Sigmoid colon (tissue), 7 donors: ENCODE measurements at places on chromosomes 2 and 18.
A peak's percentile ranks its signal among the peaks of the same experiment; 100 is the strongest.

DNA sequence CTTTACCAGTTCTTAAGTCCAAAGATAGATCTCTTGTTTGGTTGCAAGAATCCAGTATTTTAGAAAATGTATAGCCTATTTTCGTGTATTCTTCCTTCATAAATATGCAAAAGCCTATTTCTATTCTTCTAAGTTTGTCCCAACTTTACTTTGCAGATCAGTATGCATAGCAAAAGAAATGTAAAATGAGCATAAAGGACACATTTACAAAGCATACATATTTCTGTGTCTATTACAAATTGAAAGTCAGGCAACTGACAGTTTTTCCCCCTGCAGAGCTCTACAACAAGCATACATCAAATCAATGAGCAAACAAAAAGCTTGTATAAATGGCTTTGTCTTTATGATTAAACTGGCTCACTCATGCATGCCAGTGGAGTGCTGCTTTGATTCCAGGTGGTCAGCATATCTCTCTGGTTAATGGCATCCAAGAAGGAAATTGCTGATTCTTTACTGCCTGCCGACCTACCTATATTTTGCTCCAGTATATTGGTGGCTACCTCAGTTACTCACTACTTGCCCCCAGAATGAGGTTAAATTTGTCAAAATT lies 10.0 kb upstream of the VPS54 start:
- H3K36me3 ChIP-seq, result no peaks in the 10 kb centered on the region
- no peaks in the 10 kb centered on the region for H3K27me3 ChIP-seq
- H3K4me3 ChIP-seq, result no peak overlapping the region
- DNase-seq, result no peak

DNA sequence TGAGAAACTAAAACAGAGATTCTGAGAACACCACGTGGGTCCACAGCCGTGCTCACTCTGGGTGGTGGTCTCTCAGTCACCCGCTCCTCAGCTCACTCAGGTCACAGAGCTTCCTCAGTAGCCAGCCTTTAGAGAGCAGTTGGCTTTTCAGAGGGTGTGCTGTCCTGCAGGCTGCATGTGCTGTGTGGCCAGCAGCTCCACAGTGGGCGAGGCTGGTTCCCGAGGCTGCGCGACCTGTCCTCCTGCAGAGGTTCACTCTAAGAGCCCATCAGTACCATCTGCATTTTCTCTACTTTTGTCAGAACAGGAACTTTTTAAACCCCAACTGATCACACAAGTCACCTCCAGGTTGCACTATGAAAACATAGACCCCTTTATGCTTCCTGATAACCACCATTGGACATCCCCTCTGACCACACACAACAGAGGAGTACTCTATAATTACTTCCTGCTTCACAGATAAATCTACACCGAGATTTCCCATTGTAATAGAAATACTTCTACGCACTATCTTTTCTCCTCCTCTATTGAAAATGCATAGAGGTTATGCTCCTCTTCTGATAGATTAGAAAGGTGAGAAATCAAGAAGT lies 93.1 kb downstream of the GYPC start:
- H3K36me3 ChIP-seq, result no peaks in the 10 kb centered on the region
- H3K27me3 ChIP-seq, result no peaks in the 10 kb centered on the region
- no peaks in the 10 kb centered on the region for H3K4me1 ChIP-seq
- H3K27ac ChIP-seq, result no peak overlapping the region
- H3K4me3 ChIP-seq, result no peak overlapping the region

DNA sequence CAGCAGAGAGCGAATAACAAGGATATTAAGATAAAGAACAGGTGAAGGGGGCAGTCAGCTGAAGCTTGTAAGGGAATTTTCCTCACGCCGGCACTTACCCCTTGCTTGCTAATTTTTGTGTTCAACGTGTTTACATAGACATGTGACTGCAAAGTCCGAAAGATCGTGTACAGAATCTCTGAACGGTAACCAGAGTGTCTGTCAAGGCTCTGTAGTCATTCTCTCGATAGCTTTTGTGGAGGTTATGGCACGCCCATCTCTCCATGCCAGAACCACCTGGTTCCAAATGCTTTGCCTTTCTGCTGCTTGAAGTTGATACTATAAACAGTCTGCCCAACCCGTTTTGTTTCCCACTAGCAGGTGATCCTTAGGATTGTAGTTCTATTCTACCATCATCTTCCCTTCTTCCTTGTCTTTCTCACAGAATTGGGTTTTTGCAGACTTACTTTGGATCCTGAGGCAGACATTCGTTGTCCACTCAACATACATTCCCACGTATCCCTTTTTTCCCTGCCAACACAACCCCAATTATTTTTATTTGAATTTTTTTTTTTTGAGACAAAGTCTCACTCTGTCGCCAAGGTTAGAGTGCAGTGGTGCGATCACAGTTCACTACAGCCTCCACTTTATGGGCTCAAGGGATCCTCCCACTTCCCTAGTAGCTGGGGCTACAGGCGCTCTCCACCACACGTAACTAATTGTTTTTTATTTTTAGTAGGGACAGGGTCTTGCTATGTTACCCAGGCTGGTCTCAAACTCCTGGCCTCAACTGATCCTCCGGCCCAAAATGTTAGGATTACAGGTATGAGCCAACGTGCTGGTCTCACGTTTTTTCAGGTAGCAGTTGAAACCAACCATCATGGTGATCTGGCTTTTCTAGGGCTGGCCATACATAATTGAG lies 1.3 kb upstream of the USP34 start:
- H3K36me3 ChIP-seq, result no peaks in the 10 kb centered on the region
- H3K4me3 ChIP-seq, result peak overlapping the region; percentile 79
- peak overlapping the region; percentile 97 for H3K27ac ChIP-seq
- no peaks in the 10 kb centered on the region for H3K27me3 ChIP-seq
- no peak for DNase-seq
- no peaks in the 10 kb centered on the region for H3K4me1 ChIP-seq

GRCh38 chr2:156401861-156402260 lies 34.3 kb upstream of the GPD2 start:
- H3K4me3 ChIP-seq, result no peak overlapping the region
- no peak for DNase-seq
- H3K4me1 ChIP-seq, result peaks cover 6% of the 10 kb centered on the region

GRCh38 chr2:67544286-67544685 lies 147.2 kb downstream of the ETAA1 start:
- H3K4me1 ChIP-seq, result no peaks in the 10 kb centered on the region
- DNase-seq, result no peak
- H3K27me3 ChIP-seq, result no peaks in the 10 kb centered on the region
- no peak overlapping the region for H3K4me3 ChIP-seq

DNA sequence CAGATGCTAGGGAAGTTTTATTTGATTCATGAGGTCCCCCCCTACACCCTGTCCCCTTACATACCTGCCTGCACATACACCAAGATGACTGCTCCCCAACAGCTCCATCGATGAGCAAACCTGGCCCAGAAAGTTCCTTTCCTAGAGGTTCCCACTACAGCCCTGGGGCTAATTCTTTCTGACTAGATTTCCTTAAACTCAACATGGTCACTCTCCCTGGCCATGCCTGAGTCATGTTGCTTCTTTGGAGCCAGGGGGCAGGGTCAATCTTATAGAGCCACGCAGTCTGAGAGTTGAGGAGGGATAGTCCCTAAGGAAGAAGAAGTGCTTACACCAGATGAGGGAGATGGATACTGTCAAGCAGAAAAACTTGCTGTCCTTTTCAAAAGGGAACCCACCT lies 67.7 kb upstream of the GLI2 start:
- H3K4me1 ChIP-seq, result no peaks in the 10 kb centered on the region
- DNase-seq, result peak; percentile 18
- H3K27ac ChIP-seq, result no peak overlapping the region
- peaks cover 20% of the 10 kb centered on the region for H3K27me3 ChIP-seq
- no peaks in the 10 kb centered on the region for H3K36me3 ChIP-seq

DNA sequence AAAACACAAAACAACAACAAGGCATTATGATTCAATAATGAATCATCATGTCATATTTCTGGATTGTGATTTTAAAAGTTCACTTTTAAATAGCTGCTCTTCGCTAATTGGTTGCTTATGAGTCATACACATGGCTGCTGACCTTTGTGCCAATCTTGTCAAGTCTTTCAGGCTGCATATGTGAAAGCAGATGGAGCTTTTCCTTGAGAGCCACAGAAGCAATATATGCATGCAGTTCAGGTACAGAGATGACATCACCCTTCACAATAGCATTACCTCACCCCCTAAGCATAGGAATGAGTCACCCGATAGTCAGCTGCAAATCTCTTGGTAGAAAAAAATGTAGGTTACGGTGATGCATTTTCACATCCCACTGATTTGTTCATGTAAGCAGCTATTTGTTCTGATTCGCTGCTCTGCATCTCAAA lies 27.2 kb downstream of the EIF2AK3 start:
- no peaks in the 10 kb centered on the region for H3K27me3 ChIP-seq
- no peaks in the 10 kb centered on the region for H3K36me3 ChIP-seq
- H3K4me1 ChIP-seq, result peaks cover 7% of the 10 kb centered on the region
- H3K4me3 ChIP-seq, result no peak overlapping the region
- DNase-seq, result no peak

GRCh38 chr2:102591491-102592045 lies 27.8 kb upstream of the SLC9A2 start:
- H3K4me3 ChIP-seq, result no peak overlapping the region
- H3K36me3 ChIP-seq, result no peaks in the 10 kb centered on the region
- no peaks in the 10 kb centered on the region for H3K27me3 ChIP-seq
- H3K4me1 ChIP-seq, result no peaks in the 10 kb centered on the region
- no peak overlapping the region for H3K27ac ChIP-seq

- H3K27me3 ChIP-seq, result no peaks in the 10 kb centered on the region
- H3K4me3 ChIP-seq, result no peak overlapping the region
- H3K4me1 ChIP-seq, result peaks cover 24% of the 10 kb centered on the region
- H3K27ac ChIP-seq, result no peak overlapping the region
- H3K36me3 ChIP-seq, result no peaks in the 10 kb centered on the region
- DNase-seq, result no peak
Measured at GRCh38 chr2:171267855-171268629, 107.3 kb upstream of the TLK1 start.

- no peaks in the 10 kb centered on the region for H3K27me3 ChIP-seq
- no peaks in the 10 kb centered on the region for H3K36me3 ChIP-seq
- DNase-seq, result no peak
Measured at GRCh38 chr18:46622999-46623398, 34.0 kb downstream of the LOXHD1 start.

- H3K27me3 ChIP-seq, result no peaks in the 10 kb centered on the region
- no peaks in the 10 kb centered on the region for H3K4me1 ChIP-seq
- H3K36me3 ChIP-seq, result no peaks in the 10 kb centered on the region
- DNase-seq, result no peak
Measured at GRCh38 chr2:145090841-145091761, 571.2 kb upstream of the ZEB2 start.

- H3K27ac ChIP-seq, result no peak overlapping the region
- H3K36me3 ChIP-seq, result no peaks in the 10 kb centered on the region
- no peaks in the 10 kb centered on the region for H3K4me1 ChIP-seq
Measured at GRCh38 chr2:30790879-30791278, 16.4 kb downstream of the CAPN13 start.

- H3K36me3 ChIP-seq, result no peaks in the 10 kb centered on the region
- H3K4me1 ChIP-seq, result no peaks in the 10 kb centered on the region
- H3K4me3 ChIP-seq, result no peak overlapping the region
- peak overlapping the region; percentile 45 for H3K27ac ChIP-seq
- H3K27me3 ChIP-seq, result no peaks in the 10 kb centered on the region
Measured at GRCh38 chr2:40719414-40719813, 267.5 kb upstream of the SLC8A1 start.

DNA sequence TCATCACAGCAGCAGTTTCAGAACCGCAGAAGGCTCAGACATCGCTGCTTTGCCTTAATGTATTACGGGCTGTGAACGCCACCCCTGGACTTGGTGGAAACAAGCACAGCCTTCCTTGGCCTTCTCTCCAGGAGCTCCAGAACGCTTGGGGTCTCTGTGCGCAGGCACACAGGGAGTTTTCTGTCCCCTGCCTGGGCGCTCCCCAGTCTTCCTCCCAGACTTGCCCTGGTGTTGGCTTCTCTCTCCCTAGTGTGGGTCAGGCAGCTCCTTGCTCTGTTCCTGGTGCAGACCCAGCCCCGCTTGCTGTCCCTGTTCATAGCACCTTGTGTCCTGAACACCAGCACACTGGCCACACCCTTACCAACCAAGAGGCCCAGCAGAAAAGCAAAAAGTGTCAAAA lies 103.6 kb downstream of the FAM210A start:
- H3K27ac ChIP-seq, result no peak overlapping the region
- H3K4me1 ChIP-seq, result no peaks in the 10 kb centered on the region
- DNase-seq, result no peak
- peaks cover 4% of the 10 kb centered on the region for H3K36me3 ChIP-seq
- H3K27me3 ChIP-seq, result no peaks in the 10 kb centered on the region
- H3K4me3 ChIP-seq, result no peak overlapping the region

DNA sequence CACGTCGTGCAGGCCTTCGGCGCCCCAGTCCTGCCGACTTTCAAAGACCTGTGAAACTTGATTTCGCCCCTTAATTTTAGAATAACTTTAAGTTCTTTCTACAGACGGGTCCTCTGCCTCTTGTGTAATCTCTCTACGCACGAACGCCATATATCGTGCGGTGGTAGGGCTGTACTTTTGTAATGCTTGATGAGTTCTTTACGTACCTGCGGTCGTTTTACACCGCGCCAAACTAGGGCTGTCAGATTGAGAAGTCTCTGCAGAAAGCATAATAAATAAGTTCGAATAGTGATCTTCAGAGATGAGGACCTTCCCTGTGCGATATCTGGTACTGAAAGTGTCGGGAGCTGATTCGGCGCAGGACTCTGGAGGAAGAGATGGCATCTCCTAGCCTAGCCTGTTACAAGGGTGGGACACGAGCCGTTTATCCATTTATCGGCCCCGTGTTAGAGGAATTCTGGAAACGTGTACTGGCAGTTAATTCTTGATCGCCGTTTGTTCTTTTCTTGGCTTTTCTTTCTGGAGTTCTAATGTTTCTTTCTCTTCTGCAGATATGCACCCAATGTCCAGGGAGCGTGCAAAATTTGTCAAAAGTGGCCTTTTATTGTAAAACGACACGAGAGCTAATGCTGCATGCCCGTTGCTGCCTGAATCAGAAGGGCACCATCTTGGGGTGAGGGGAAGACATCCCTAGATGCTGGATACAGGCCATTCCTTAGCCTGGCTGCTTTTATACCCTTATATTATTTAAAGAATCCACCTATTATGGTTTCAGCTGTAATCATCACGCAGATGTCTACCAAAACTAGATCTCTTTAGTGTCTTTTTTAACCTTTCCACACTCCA lies 781 bp upstream of the SLC5A6 start:
- H3K4me1 ChIP-seq, result peaks cover 21% of the 10 kb centered on the region
- H3K27ac ChIP-seq, result peak overlapping the region; percentile 95
- peak overlapping the region; percentile 77 for H3K4me3 ChIP-seq

DNA sequence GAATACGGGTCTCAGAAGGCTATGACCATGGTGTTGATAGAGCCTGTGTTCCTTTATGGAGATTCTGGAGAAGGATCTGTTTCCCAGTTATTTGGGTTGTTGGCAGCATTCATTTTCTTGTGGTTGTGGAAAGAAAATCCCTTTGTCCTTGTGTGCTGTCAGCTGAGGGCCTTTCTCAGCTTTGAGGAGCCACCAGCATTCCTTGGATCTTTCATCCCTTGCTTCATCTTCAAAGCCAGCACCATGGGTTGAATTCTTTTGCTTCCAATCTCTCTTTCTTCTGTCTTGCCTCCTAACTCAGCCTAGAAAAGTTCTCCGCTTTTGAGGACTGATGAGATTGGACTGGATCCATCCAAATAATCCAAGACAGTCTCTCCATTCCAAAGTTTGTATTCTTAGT lies 103.2 kb upstream of the MMADHC start:
- H3K4me1 ChIP-seq, result no peaks in the 10 kb centered on the region
- no peak overlapping the region for H3K27ac ChIP-seq
- no peak overlapping the region for H3K4me3 ChIP-seq
- H3K36me3 ChIP-seq, result no peaks in the 10 kb centered on the region
- no peaks in the 10 kb centered on the region for H3K27me3 ChIP-seq

- DNase-seq, result no peak
- H3K4me1 ChIP-seq, result no peaks in the 10 kb centered on the region
- no peak overlapping the region for H3K27ac ChIP-seq
- H3K27me3 ChIP-seq, result no peaks in the 10 kb centered on the region
- H3K36me3 ChIP-seq, result no peaks in the 10 kb centered on the region
Measured at GRCh38 chr2:119062652-119063051, 95.9 kb downstream of the C1QL2 start.
